A549 treated with dexamethasone at 1 μM for 4 hours (cell line): ENCODE measurements at places on chromosomes 2 and 18. TPM values are rescaled to one million over a fixed set of nuclear protein-coding genes. Genes with fewer than 3 reads are reported as not detected.

Gene PDE11A
- total RNA-seq: 0.21 to 0.52 TPM (median 0.42 TPM) in 5 replicates

Gene VAMP8
- 13.9 to 21.4 TPM (median 15.6 TPM) in 5 replicates for total RNA-seq

Gene LIMS3
- not detected in 5 replicates for total RNA-seq

Gene HADHB
- total RNA-seq: 87.3 to 100 TPM (median 98.9 TPM) in 5 replicates

Gene MEIS1
- total RNA-seq: 1.4 to 2.4 TPM (median 1.8 TPM) in 5 replicates

Gene CNDP1
- not detected in 5 replicates for total RNA-seq

Gene ASB18
- total RNA-seq: not detected in 5 replicates

Gene SP140L
- total RNA-seq: 2.7 to 4.0 TPM (median 3.3 TPM) in 5 replicates

Gene TMEFF2
- total RNA-seq: 0.20 to 0.50 TPM (median 0.34 TPM) in 5 replicates

Gene CPO
- 0.11 to 0.16 TPM in 2 of 5 replicates, not detected in the others for total RNA-seq

Gene PRKD3
- total RNA-seq: 9.5 to 17.0 TPM (median 14.7 TPM) in 5 replicates

Gene ASXL2
- 10.8 to 19.3 TPM (median 16.7 TPM) in 5 replicates for total RNA-seq

Gene RASGRP3
- 0.51 to 1.1 TPM (median 0.79 TPM) in 5 replicates for total RNA-seq

Gene EGR4
- total RNA-seq: 0.09 to 0.27 TPM (median 0.12 TPM) in 5 replicates

Gene TMEM247
- not detected in 5 replicates for total RNA-seq

Gene CTLA4
- total RNA-seq: not detected in 5 replicates

Gene RAX
- not detected in 5 replicates for total RNA-seq

Gene ZFP36L2
- 33.0 to 52.6 TPM (median 46.5 TPM) in 5 replicates for total RNA-seq

Gene PSMA8
- total RNA-seq: not detected in 5 replicates

Gene UCN
- total RNA-seq: 0.63 to 2.5 TPM (median 1.7 TPM) in 5 replicates

Gene IL18R1
- total RNA-seq: 1.1 to 1.4 TPM (median 1.2 TPM) in 5 replicates

Gene RESP18
- total RNA-seq: not detected in 5 replicates

Gene WDR12
- total RNA-seq: 50.6 to 63.1 TPM (median 58.3 TPM) in 5 replicates

Gene KCNIP3
- total RNA-seq: 1.5 to 2.3 TPM (median 1.8 TPM) in 5 replicates

Gene SIGLEC15
- not detected in 5 replicates for total RNA-seq

Gene KIAA2012
- total RNA-seq: not detected in 5 replicates

Gene G6PC2
- not detected in 5 replicates for total RNA-seq

Gene C2orf80
- total RNA-seq: not detected in 5 replicates

Gene NOSTRIN
- 1.7 to 2.9 TPM (median 2.1 TPM) in 5 replicates for total RNA-seq

Gene SERPINB11
- total RNA-seq: 0.08 to 0.22 TPM in 2 of 5 replicates, not detected in the others

Gene SPATA3
- total RNA-seq: not detected in 5 replicates

Gene PFN4
- 1.2 to 1.8 TPM (median 1.4 TPM) in 5 replicates for total RNA-seq

Gene BBS5
- total RNA-seq: 4.4 to 5.8 TPM (median 5.0 TPM) in 5 replicates

Gene PLGLB2
- 0.11 to 0.37 TPM (median 0.18 TPM) in 3 of 5 replicates, not detected in the others for total RNA-seq

Gene FAM98A
- total RNA-seq: 70.8 to 89.5 TPM (median 76.6 TPM) in 5 replicates

Gene CARF
- total RNA-seq: 1.0 to 2.1 TPM (median 1.5 TPM) in 5 replicates

Gene NIFK
- total RNA-seq: 63.8 to 99.4 TPM (median 92.5 TPM) in 5 replicates

Gene COL3A1
- total RNA-seq: 0.12 to 0.27 TPM (median 0.21 TPM) in 5 replicates
